ENCODE measurements at places on chromosomes 2 and 18. TPM values are rescaled to one million over a fixed set of nuclear protein-coding genes. Genes with fewer than 3 reads are reported as not detected.

TWIST2 gene
- total RNA-seq, result not detected

ANKRD30BL gene
- total RNA-seq, result not detected

MARS2 gene
- total RNA-seq, result 9.9 TPM

TM4SF20 gene
- not detected for total RNA-seq

MPHOSPH10 gene
- total RNA-seq, result 26.2 TPM

GPC1 gene
- total RNA-seq, result 7.9 TPM

CBLN2 gene
- not detected for total RNA-seq

CAVIN2 gene
- total RNA-seq, result not detected

ALK gene
- not detected for total RNA-seq

Measured in activated CD4-positive, alpha-beta memory T cell treated with anti-CD3 and anti-CD28 coated beads, Interleukin-2, amount 10 ng/mL, durations not matched to agents 7 days and 5 days (primary cell).